ENCODE measurements at places on chromosomes 4 and X.

- DNase-seq: no peak
Observed at GRCh38 chrX:71637253-71637618, 18.9 kb upstream of the CXCR3 start.

DNA sequence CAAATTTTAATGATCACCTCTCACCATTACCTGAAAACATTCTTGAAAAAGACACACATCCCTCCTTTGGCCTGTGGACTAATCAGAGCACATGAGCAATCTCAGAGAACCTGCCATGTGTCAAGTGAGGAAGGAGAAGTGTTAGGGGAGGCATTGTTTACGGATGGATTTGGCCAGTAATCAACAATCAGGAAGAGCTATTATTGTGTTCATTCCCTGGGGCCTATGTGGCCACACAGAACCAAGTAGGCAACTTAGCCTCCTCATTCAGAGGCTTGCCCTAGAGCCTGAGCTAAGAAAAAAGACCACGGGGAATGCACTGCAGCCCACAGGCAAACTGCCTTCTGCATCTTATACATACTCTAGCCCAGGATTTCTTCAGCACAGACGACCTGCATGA is 40.6 kb upstream of the DOCK11 start:
- DNase-seq: no peak

- no peak for DNase-seq
Observed at GRCh38 chr4:25981749-25982148, 67.7 kb downstream of the SMIM20 start.

GRCh38 chrX:6890544-6891261 is 256.8 kb upstream of the STS start:
- DNase-seq: no peak

- DNase-seq: no peak
Observed at GRCh38 chrX:106619797-106620196, 8.0 kb downstream of the RADX start.

DNA sequence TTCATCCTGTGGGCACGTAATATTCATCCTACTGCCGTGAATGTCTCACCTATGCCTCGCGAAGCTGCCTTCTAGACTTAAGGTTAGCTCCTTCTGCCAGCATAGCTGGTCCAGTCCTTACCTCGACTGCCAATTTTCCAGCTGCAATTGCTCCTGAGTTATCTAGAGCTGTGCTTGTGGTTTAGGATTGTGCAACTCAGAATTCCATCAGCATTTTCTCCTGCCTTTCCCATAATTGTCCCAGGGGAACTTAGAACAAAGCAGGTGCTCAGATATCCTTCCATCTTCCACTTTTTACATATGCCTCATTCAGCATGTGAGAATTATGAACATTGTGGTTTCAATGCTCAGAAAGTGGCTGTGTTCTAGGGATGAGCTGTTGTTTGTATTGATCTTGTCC is 131.4 kb upstream of the ADGRL3 start:
- DNase-seq: no peak
